Right ventricle myocardium inferior (tissue), 1 donor: ENCODE measurements at places on chromosomes 2 and 18.

DNA sequence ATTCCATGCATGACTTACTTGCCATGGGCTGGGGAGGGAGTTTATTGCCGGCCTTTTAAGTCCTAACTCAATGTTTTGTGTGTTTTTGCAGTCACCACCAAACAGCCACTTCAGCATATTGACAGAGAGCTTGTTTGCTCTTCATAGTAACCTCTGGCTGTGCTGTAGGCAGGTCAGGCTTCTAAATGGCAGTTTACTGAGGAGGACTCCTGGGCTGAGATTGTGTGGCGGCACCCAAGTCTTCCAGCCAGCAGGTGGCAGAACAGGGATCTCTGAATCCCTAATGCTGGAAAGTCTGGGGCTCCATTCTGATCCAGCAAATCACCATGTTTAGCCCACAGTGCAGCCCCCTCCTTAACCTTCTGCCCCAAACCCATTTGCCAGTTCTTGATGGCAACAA lies 121.2 kb downstream of the CAPN13 start:
- no peak for DNase-seq

DNA sequence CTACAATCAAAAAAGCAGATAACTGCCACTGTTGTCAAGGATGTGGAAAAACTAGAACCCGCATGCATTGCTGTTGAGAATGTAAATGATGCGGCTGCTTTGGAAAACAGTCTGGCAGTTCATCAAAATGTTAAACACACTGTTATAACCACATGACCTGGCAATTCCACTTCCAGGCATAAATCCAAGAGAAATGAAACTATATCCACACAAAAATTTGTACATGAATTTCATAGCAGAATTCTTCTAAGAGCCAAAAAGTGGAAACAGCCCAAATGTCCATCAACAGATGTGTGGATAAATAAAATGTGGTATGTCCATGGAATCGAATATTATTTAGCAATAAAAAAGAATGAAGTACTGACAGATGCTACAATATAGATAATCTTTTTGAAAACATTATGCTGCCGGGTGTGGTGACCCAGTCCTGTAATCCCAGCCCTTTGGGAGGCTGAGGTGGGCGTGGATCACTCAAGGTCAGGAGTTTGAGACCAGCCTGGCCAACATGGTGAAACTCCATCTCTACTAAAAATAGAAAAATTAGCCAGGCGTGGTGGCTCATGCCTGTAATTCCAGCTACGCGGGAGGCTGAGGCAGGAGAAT lies 32.0 kb downstream of the ERCC3 start:
- DNase-seq: no peak

GRCh38 chr2:172926785-172927640 lies 148.6 kb upstream of the MAP3K20 start:
- DNase-seq: no peak

- no peak for DNase-seq
These were observed 128.7 kb downstream of the UXS1 start for GRCh38 chr2:106065268-106065982.

- no peak for DNase-seq
These were observed 1206.8 kb upstream of the NRXN1 start for GRCh38 chr2:52238782-52239181.

DNA sequence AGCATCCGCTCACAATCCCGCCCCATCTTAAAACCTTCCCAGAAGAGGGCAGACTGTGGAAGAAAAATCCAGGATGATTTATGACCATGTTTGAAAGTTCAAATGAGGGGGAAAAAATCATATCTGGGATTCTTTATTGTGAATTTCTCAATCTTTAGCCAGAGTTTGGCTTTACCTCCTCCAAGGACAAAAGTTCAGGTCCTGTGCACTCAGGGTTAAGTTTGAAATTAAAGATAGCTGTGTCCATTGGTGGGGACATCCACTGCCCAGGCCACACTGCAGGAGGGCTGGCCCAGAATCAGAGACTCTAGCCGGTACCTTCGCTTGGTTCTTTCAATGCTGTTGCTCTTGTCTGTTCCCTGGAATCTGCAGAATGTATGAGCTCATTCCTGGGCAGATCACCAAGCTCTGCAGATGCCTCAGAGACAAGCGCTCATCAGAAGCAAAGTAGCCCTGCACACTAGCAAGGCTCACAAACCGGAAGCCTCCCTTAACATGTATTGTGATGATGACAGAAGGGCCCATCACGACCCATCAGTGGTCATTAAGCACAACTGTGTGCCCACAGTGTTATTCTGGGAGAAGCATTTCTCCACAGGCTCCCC lies 375.3 kb upstream of the KLHL29 start:
- no peak for DNase-seq

DNA sequence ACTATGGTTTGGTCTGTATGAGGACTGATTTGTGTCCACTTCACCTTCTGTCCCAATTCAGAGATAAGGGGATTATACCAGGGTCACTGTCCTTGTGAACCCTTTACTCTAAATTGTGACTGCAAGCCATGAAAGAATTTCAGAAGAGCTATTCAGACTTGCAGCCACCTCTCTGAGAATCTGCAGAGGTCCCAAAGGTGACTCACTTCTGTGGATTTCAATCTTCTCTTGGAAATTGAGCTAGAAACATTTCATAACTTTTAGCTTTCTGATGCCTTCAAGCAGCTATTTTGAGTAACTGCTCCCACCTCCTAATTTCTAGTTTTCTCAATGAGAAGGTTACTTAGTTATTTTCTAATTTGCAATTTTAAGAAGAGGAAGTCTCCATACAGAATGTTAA lies 1242.4 kb upstream of the ACVR2A start:
- no peak for DNase-seq

GRCh38 chr2:133557614-133558013 lies 10.6 kb downstream of the NCKAP5 start:
- no peak for DNase-seq

GRCh38 chr2:88866756-88867155 lies 175.3 kb downstream of the RPIA start:
- DNase-seq: no peak

GRCh38 chr2:205531072-205531471 lies 151.2 kb upstream of the NRP2 start:
- no peak for DNase-seq

- DNase-seq: no peak
These were observed 25.2 kb downstream of the B3GNT2 start for GRCh38 chr2:62221141-62221540.

- DNase-seq: peak; percentile 53
These were observed 37.7 kb downstream of the HS1BP3 start for GRCh38 chr2:20612925-20613916.

- no peak for DNase-seq
These were observed 425.3 kb downstream of the THSD7B start for GRCh38 chr2:137190411-137191195.

- DNase-seq: no peak
These were observed 2.9 kb upstream of the CRIM1 start for GRCh38 chr2:36352701-36353100.

GRCh38 chr2:208608122-208608835 lies 201.7 kb downstream of the PTH2R start:
- no peak for DNase-seq

- peak; percentile 93 for DNase-seq
These were observed 92.4 kb upstream of the RMDN2 start for GRCh38 chr2:37832590-37833197.

- DNase-seq: no peak
These were observed 447.3 kb downstream of the XIRP2 start for GRCh38 chr2:167335541-167335992.

- no peak for DNase-seq
These were observed 72.1 kb downstream of the CAMKMT start for GRCh38 chr2:44433895-44434294.

DNA sequence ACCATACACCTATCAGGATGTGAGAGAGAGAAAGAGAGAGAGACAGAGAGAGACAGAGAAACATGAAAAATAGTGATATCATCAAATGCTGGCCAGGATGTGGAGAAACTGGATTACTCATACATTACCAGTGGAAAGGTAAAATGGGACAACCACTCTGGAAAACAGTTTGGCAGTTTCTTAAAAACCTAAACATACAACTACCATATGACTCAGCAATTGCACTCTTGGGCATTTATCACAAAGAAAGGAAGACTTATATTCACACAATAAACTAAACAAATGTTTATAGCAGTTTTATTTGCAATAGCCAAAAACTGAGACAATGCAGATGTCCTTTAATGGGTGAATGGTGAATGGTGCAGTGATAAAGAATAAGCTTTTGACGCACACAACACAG lies 29.1 kb downstream of the SLC4A3 start:
- DNase-seq: no peak

- DNase-seq: no peak
These were observed 522.0 kb downstream of the SPAG16 start for GRCh38 chr2:213806125-213806726.

GRCh38 chr2:138428710-138429440 lies 72.7 kb upstream of the SPOPL start:
- DNase-seq: no peak

GRCh38 chr2:172806493-172806892 lies 70.8 kb downstream of the RAPGEF4 start:
- no peak for DNase-seq

GRCh38 chr2:69241664-69242514 lies 145.1 kb downstream of the GFPT1 start:
- no peak for DNase-seq

GRCh38 chr2:43478412-43479086 lies 117.3 kb downstream of the THADA start:
- no peak for DNase-seq

DNA sequence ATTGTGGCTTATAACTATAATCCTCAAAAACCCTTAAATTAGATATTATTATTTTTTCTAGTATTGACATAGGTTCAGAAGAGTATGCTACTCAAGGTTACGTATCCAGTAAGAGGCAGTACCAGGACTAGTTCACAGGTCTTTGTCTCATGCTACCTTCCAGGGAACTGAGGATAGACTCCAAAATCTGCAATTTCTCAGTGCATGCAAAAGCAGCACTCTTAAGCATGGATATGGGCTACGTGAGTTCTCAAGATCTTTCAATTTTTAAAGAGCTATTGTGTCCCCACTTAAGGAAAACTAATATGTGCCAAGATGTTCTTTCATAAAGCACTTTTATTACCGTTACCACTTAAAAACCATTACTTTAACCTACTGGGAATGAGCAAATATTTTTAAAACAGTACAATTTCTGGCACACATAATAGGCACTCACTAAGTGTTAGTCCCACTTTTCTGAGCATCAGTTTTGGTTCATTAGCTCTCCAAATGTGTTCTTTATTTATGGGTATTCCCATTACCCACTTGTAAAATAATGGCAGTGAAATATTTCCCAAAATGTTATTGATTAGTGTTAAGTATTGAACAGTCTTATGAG lies 113.8 kb upstream of the TTN start:
- DNase-seq: no peak

DNA sequence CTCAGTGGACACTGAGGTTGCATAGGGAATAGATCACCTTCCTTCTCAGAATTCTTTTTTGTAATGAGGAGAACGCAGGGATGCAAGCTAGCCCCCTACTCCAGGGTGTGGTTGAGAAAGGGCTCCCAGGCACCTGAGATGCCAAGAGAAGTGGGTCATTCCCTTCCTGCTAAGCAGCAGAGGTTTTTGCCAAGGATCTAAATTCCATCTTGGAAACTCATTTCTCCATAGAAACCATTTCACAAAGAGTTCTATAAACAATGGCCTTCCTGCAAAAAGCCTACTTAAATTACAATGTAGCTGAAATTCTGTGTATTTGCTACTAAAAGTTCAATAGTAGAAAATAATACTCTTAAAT lies 3.7 kb upstream of the PPP3R1 start:
- no peak for DNase-seq

DNA sequence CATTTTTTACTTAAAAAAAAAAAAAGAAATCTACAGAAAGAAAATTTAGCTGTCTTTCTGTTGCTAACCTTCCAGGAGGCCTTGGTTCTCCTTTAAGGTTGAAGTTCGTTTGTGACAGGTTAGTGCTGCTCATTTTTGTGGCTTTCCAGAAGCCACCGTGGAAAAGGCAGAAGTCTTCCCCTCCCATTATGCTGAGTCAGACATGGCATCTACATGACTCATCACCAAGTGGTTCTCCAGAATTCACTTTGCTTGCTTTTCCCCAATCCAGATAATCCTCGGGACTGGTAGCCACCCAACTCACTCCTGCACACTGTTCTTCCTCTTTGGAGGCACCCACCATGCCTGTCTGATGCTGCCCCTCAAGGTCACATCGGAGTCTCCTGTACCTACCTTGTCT lies 228.7 kb downstream of the PIK3C3 start:
- DNase-seq: no peak

GRCh38 chr2:222965555-222965954 lies 86.4 kb upstream of the KCNE4 start:
- no peak for DNase-seq

DNA sequence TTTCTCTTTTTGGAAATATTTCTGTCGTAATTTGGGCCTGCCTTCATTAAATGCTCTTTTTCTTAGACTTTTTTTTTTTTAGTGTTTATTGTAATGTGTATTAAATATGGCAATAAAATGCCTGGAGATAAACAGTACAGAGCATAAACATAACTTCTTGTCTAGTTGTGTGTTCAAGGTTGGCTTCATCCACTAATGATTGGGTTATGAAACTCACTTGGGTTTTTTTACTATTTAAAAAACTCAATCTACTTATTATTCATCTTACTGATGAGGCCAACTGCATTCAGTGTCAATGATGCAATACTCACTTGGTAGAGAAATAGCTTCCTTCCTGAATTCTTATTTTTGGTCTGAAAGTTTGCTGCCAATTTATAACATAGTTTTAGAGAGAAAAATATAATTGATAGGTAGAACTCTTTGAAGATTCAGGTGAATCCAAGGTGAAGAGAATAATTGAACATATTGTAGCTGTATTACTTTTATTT lies 144.2 kb upstream of the NABP1 start:
- DNase-seq: no peak
